Endothelial cell of umbilical vein (primary cell): ENCODE measurements at places on chromosomes 11 and 22. TPM values are rescaled to one million over a fixed set of nuclear protein-coding genes. Genes with fewer than 3 reads are reported as not detected.

Gene E2F8
- 16.5 and 19.1 TPM in 2 replicates for total RNA-seq

DNA sequence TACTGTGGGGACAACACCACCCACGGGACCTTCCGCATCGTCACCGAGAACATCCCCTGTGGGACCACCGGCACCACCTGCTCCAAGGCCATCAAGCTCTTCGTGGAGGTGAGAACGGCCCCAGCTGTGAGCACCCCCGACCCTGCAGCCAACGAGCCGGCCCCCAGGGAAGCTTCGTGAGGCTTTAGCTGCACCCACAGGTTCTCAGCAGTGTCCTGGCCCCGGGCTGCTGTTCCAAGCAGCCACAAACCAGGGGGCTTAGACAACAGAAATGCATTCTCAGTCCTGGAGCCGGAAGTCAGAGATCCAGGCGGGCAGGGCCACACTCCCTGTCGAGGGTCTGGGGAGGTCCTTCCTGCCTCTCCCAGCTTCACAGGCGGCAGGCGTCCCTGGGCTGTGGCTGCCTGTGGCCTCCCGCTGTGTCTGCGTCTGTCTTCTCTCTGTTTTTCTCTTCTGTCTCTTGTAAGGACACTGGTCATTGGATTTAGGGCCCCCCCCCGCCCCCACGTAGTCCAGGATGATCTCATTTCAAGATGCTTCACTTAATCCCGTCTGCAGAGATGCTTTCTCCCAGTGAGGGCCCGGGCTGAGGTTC, 12.5 kb downstream of the MUC5B start:
- no peak for DNase-seq

- no peak for DNase-seq
Measured at GRCh38 chr22:44733426-44734106, 18.8 kb upstream of the ARHGAP8 start.

DNA sequence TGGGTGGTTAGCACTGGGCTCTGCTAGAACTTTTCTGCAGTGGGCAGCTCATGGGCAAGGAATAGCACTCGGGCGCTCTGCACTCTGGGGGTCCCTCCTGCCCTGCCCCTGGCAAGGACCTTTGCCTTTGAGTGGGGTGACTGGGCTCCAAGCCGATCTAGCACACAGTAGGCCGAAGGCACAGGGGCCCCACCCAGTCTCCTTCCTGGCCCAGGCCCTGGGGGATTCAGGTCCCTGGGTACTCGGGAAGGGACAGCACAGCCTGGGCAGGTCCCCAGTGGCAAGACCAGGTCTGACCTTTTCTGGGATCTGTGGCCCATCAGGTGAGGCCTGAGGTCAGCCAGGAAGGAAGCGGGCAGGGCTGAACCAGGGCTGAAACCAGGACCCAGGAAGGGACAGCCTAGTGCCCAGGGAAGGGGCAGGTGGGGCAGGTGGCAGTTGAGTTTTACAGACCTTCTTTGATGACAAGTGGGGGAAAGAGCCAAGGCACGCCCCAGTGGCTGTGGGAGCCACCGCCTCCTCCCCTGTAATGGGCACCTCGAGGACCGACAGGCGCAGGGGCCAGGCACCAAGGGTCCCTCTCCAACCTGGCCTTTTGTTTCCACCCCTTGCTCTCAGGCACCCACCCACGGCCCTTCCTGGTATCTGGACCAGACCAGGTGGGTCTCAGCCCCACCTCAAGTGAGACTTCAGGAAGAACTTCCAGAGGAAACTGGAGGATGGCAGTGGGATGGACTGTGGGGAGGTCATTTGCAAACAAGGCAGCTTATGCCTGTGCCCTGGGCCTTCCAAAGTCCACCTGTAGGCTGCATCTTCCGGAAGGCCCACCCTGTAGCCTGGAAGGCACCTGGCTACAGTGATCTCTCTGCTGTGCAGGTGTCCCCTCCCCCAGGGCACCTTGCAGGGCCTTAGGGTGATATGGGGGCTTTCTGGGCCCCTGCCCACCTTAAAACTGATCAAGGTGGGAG, 883 bp upstream of the AIFM3 start:
- DNase-seq = no peak

GRCh38 chr11:41118521-41118920, 340.9 kb downstream of the LRRC4C start:
- DNase-seq = no peak
